Immature natural killer cell (primary cell): ENCODE measurements at places on chromosomes 5 and 9.

GRCh38 chr9:33042473-33042872, 17.4 kb downstream of the DNAJA1 start:
- H3K36me3 ChIP-seq: peaks cover 21% of the 10 kb centered on the region
- H3K27ac ChIP-seq: no peak overlapping the region
- no peak overlapping the region for H3K4me3 ChIP-seq

DNA sequence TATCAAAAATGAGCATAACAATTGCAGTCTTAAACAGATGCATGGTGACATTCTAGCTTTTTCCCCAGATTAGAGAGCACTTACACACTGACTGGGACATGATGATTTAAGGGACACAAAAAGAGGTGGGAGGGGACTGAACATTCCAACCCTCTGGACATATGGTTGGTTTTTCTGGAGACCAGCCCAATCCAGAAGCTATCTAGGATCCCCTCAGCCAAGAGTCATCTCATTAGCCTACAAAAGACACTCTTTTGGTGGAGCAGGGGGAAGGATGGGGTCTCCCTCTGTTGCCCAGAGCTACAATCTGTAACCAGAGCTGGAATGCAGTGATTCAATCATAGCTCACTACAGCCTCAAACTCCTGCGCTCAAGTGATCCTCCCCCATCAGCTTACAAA, 97.3 kb upstream of the IQGAP2 start:
- H3K4me3 ChIP-seq: no peak overlapping the region
- H3K4me1 ChIP-seq: peaks cover 46% of the 10 kb centered on the region
- H3K27ac ChIP-seq: peak overlapping the region; percentile 52
- H3K27me3 ChIP-seq: no peaks in the 10 kb centered on the region
- no peak for DNase-seq
- no peaks in the 10 kb centered on the region for H3K36me3 ChIP-seq

GRCh38 chr5:88861231-88861630, 21.8 kb downstream of the MEF2C start:
- no peaks in the 10 kb centered on the region for H3K36me3 ChIP-seq
- no peak overlapping the region for H3K4me3 ChIP-seq
- no peaks in the 10 kb centered on the region for H3K4me1 ChIP-seq
- no peak for DNase-seq

- DNase-seq: no peak
- H3K36me3 ChIP-seq: no peaks in the 10 kb centered on the region
- no peak overlapping the region for H3K4me3 ChIP-seq
- H3K27ac ChIP-seq: no peak overlapping the region
Observed at GRCh38 chr9:8558176-8558575, 758.6 kb upstream of the DMAC1 start.

GRCh38 chr5:94366811-94367210, 251.6 kb downstream of the KIAA0825 start:
- no peaks in the 10 kb centered on the region for H3K36me3 ChIP-seq
- H3K4me1 ChIP-seq: no peaks in the 10 kb centered on the region
- no peak overlapping the region for H3K4me3 ChIP-seq
- DNase-seq: no peak
- no peak overlapping the region for H3K27ac ChIP-seq
- no peaks in the 10 kb centered on the region for H3K27me3 ChIP-seq

- peaks cover 61% of the 10 kb centered on the region for H3K4me1 ChIP-seq
- no peaks in the 10 kb centered on the region for H3K36me3 ChIP-seq
- H3K4me3 ChIP-seq: peak overlapping the region; percentile 77
- H3K27me3 ChIP-seq: no peaks in the 10 kb centered on the region
Observed at GRCh38 chr5:111585291-111585690, 73.0 kb upstream of the STARD4 start.

DNA sequence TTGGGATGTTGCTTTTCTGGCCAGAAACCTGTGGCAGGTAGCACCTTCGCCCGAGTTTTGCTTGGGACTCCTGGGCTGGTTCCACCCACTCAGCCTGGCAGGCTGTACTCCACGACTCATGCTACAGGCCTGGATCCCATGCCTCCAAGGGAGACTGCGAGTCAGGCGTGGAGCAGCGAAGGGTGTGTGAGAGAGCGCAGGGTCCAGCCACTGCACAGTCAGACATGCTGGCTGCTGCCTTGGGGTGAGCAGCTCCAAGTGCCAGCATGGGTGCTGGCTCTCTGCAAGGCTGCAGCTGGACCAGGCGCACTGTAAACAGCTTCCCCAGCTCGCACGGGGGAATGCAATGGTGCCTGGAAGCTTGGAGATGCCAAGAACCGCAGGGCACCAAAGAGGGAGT, 249.6 kb upstream of the EDIL3 start:
- no peaks in the 10 kb centered on the region for H3K4me1 ChIP-seq
- H3K4me3 ChIP-seq: no peak overlapping the region
- DNase-seq: no peak
- no peaks in the 10 kb centered on the region for H3K36me3 ChIP-seq

GRCh38 chr9:120625222-120625621, 45.3 kb upstream of the CDK5RAP2 start:
- H3K36me3 ChIP-seq: peaks cover 4% of the 10 kb centered on the region
- no peaks in the 10 kb centered on the region for H3K27me3 ChIP-seq
- DNase-seq: no peak
- no peak overlapping the region for H3K4me3 ChIP-seq
- no peak overlapping the region for H3K27ac ChIP-seq

DNA sequence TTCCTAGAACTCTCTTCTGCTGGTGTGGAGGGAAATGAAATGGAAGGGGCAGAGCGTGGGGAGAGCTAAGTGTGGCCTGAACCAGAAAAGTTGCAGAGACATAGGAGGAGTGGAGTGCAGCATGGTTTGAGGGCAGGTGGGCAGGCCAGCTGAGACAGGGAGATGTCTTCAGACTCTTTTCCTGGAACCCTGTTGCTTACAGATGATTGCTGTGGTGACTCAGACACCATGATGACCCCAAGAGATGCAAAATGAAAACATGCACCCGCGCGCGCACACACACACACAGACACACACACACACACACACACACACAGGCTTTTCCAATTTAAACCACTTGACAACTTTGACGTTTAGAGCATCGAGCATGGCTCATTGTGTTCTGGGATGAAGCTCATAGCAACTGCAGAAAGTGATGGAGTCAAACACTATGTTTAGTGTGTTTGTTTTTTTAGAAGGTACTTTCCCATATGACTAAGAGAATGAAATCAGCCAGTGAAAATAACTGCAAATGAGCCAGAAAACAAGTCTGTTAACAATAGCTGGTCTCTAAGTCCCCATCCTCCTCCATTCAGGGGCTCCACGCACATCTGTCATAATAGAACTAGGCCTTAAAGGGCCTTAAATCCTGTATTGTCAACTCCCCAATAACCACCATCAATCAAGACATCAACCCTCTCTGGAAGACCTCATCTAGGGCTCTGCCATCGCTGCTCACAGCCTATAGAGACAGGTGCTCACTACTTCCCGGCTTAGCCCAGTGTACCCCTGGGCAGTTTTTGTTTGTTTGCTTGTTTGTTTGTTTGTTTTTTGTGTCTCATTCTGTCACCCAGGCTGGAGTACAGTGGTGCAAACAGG, 9.6 kb downstream of the TMOD1 start:
- no peaks in the 10 kb centered on the region for H3K4me1 ChIP-seq
- no peak for DNase-seq
- H3K27ac ChIP-seq: no peak overlapping the region
- H3K4me3 ChIP-seq: no peak overlapping the region

GRCh38 chr5:96675882-96676281, 13.7 kb downstream of the CAST start:
- H3K36me3 ChIP-seq: peaks cover 22% of the 10 kb centered on the region
- H3K4me1 ChIP-seq: peaks cover 62% of the 10 kb centered on the region
- no peaks in the 10 kb centered on the region for H3K27me3 ChIP-seq
- H3K4me3 ChIP-seq: no peak overlapping the region
